Type B pancreatic cell (in vitro differentiated cells): ENCODE measurements at places on chromosomes 6 and 20.

GRCh38 chr6:39577446-39578165, 147.6 kb downstream of the KIF6 start:
- DNase-seq = no peak

DNA sequence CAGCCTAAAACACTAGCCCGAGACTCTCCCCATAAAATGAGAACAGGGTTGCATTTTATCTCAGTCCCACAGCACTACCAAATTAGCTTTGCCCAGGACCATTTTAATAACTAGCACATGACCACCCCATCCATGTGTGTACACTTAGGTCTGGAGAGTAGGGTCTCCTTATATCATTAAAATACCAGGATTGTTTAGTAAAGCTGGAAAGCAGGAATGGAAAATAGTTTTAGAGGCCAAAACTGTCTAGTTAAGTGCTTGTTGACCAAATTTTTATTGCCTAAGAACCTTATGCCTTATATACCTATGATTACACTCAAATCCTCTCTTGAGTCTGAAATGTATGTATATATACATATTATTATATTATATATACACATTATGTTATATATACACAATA, 608.4 kb downstream of the HDGFL1 start:
- DNase-seq = no peak

DNA sequence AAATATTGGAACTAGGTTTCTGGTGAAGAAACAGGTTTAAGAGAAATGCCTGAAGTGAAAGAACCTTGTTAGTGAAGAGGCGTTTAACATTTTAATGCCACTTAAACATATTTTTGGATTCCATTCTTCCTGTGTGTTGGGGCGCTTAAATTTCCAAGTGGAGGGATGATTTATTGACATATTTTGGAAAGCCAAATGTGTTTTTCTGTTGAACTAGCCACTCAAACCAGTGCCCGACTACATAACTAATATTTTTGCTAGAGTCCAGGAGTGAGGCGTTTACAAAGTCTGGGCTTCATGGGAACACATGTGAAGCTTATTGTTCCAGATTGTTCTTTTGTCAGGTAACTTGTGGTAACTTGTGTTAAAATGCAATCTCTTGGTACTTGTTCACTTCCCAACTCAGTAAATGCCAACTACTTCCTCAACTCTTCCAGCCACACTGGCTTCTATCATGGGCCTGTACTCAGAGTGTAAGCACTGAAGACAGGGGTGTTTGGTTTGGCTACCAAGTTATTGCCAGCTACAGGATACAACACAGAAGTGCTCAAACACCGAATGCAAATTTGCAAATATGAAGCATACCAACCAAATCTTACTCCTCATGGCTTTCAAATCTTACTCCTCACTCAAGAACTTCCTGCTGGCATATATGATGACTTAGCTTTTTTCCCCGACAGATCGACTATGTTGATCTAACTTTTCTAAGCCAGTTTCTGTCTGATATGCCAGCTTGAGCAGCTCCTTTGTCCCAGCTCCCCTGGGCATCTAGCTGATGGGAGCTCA, 2.0 kb upstream of the ZNFX1 start:
- DNase-seq = no peak

DNA sequence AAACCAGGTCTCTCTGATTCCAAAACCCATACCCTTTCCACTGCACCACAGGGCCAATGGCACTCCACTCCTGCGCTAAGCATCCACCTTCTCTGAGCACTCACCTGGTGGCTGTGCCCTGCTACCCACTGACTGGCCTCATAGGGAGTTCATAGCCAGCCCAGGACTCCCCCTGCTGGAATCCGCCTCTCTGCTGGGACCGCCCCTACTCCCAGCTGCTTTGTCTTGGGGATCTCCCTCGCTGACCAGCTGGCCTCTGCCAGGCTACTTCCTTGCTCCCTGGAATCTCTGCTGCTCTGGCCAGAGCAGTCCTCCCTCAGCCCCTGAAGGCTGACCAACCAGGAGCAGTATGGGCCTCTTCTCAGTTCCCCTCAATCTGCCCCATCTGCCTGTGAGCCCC, 129.7 kb downstream of the FAXC start:
- no peak for DNase-seq

GRCh38 chr6:31794866-31795615, 511 bp downstream of the VARS1 start:
- DNase-seq = no peak
